ENCODE measurements at places on chromosomes 6 and 20.

- DNase-seq = no peak
Observed at GRCh38 chr20:43375591-43375990, 82.1 kb upstream of the SRSF6 start.

DNA sequence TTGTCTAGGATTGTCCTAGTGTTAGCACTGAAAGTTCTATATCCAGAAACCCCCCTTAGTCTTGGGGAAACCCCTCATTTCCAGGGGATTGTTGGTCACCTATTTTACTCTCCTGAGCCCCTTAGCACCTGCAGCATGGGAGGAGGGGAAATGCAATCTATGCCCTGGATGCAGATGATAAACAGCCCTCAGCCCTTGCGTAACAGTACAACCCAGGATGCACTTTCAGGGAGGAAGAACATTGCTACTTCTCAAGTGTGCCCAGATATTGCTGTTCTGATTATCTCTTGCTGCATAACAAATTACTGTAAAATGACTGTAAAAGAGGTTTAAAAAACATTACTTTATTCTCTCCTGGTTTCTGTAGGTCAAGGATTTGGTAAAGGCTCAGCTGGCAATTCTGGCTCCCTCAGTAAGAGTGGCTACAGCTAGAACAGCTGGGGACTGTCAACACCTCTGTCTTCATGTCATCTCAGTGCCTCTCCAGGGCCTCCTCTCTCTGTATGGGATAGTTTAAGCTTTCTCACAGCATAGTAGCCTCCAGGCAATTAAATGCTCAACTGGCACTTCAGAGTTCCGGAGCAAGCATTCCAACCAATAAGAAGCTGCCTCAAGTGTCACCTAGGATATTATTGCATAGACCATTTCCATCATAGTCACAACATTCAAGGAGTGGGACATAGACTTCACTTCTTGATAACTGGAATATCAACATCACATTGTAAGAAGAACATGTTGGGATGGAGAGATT is 117.8 kb upstream of the FOXO3 start:
- DNase-seq = no peak

- DNase-seq = no peak
Observed at GRCh38 chr6:131844243-131844841, 36.5 kb downstream of the ENPP1 start.

DNA sequence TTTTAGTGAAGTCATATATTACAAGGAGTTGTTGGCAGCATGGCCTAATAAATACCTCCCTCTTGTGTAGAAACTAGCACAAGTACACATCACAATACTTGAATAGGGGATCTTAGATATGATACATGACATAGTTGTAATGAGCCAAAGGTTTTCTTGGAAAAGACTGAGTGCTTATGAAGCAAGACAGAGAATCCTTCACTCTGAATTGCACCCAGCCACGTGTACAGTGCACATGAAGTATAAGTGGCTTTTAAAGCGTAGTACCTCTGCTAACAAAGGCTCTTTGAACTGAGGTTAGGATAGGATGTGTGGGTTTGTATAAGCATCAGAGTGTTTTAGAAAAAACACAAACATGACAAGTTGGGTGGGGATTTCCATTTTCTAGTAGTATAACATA is 145.5 kb upstream of the STMND1 start:
- no peak for DNase-seq

DNA sequence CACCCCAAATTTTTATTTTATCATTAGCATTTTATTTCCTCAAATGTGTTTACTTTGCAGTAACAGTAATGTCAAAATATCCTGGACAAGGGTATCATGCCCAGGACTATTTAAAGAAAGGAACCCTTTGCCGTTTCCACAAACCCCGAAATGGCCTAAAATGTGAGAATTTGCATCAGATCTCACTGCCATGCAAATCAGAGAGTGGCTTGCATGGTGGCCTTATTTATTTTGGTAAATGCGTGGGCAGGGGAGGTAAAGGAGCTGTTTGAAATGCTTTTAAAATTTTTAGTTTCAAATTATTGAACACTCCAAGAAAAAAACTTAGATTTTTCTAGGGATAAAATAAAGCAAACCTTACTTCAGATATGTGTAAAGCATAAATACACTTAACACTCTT is 43.8 kb downstream of the ADAT2 start:
- DNase-seq = no peak

DNA sequence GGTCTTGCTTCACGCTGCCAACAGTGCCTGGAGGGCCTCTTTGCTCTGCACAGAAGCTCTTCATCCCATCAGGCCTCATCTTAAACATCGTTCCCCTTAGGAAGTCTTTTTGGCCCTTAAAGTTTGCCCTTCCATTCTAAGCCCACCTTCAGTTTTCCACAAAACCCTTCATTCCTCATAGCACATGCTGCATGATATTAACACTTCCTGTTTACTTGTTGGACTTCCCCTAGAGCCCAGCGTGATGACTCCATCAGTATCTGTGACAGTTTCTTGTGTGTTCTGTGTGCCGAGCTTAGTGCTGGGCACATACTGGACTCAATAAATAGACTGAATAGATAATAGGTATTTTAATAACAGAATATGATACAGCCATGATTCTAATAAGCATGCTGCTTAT is 2.2 kb downstream of the NT5DC1 start:
- no peak for DNase-seq

GRCh38 chr6:53066077-53066417 is 843 bp downstream of the FBXO9 start:
- peak; percentile 58 for DNase-seq

DNA sequence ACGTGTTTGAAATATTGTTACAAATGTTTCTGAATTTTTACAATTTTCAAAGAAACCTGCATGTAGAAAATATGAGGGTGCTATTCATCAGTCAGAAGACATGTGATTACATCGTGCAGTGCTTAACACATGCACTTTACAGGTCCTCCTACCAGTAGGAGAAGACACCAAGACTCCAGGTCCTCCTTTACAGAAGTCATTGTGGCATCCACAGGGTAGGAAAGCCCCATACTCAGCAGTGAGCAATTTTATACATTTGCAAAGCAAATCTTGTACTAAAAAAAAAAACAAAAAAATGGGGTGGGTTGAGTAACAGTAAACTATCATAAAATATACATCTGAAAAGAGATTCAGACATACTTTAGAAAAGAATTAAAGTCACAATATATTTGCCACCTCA is 14.0 kb downstream of the TPD52L1 start:
- DNase-seq = no peak

GRCh38 chr20:48709058-48709691 is 118.6 kb downstream of the PREX1 start:
- no peak for DNase-seq

- no peak for DNase-seq
Observed at GRCh38 chr6:31627690-31628287, 7.3 kb downstream of the PRRC2A start.

All from DND-41 (cell line).